ENCODE measurements at places on chromosomes 5 and 9. TPM values are rescaled to one million over a fixed set of nuclear protein-coding genes. Genes with fewer than 3 reads are reported as not detected.

DNA sequence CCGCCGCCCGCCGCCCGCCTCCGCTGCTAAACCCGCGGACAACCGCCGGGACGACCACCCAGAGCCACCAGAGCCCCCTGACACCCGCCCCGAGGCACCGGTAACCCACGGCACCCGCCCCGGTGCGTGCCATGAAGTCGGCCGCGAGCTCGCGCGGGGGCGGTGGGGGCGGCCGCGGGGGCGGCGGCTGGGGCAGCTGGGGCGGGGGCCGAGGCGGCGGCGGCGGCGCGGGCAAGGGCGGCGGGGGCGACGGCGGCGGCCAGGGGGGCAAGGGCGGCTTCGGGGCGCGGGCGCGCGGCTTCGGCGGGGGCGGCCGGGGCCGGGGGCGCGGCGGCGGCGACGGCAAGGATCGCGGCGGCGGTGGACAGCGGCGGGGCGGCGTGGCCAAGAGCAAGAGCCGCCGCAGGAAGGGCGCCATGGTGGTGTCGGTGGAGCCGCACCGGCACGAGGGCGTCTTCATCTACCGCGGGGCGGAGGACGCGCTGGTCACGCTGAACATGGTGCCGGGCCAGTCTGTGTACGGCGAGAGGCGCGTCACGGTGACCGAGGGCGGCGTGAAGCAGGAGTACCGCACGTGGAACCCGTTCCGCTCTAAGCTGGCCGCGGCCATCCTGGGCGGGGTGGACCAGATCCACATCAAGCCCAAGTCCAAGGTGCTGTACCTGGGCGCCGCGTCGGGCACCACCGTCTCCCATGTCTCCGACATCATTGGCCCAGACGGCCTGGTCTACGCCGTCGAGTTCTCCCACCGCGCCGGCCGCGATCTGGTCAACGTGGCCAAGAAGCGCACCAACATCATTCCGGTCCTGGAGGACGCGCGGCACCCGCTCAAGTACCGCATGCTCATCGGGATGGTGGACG is 499 bp downstream of the FBLL1 start:
- peaks cover 31% of the 10 kb centered on the region for H3K27me3 ChIP-seq
- H3K4me1 ChIP-seq: peaks cover 2% of the 10 kb centered on the region
- H3K4me3 ChIP-seq: peak overlapping the region; percentile 41

DNA sequence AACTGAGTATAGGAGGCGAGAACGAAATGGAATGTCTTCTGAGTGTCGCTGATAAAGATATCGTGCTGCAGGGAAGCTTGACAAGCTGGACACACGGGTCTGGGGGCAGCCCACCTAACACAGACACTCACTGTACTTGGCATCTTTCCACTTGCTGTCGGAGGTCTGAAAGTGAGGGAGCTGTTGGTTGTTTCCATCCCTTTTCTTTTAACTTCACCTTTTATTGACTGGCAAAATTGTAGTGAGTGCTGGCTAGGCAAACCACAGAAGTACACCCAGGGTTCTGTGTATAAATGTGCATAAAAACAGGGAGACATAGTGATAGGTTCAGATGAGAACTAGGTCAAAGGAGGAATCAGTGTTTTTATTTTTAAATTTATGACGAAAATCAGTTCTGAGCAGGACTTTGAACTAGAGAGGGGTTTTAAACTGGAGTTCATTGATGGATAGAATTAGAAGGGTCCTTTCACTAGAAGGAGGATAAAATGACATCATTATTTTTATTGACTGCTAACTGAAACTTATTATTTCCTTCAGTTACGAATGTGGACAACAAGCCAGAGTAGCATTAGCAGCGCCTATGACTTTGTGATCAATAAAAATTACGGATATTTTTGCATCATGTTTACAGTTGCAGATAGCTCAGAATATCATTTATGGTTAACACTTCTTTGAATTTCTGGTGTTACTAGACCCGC is 817 bp downstream of the GAPVD1 start:
- peak overlapping the region; percentile 74 for H3K27ac ChIP-seq
- 0 out of 2 replicates have a peak, but pooled peaks cover 2% of the 10 kb centered on the region for H3K4me1 ChIP-seq
- DNase-seq: no peak

DNA sequence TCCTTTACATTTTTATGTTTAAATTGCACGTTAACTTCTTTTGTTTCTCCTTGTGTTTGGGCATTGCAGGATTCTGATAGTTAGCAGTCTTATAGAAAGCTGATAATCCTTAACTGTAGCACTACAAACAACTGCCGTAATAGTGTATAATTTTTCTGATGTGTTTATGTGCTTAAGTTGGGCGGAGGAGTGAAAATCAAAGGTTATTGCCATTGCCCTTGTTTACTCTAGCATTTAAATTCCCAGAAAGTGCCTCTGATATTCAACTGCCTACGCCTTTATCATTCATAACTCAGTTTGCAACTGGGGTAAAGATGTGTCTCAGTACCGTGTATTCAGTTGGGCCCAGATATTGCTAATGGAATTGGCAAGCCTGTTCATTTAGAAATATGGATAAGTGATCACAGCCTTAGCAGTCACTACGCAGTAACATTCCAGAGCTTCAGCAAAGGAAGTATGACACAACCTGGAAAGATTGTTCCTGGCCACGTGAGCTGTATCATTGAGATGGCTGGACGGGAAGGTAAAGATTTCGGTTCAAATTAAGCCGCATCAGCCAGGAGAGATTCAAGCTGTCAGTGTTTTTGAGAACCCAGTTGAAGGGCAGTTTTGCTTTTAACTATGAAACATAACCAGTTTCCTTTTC is 28.1 kb upstream of the LRRTM2 start:
- no peaks in the 10 kb centered on the region for H3K27me3 ChIP-seq
- H3K27ac ChIP-seq: peak overlapping the region; percentile 33
- H3K4me3 ChIP-seq: no peak overlapping the region
- peaks cover 21% of the 10 kb centered on the region for H3K4me1 ChIP-seq

- no peaks in the 10 kb centered on the region for H3K36me3 ChIP-seq
- no peak overlapping the region for H3K4me3 ChIP-seq
- H3K27ac ChIP-seq: no peak overlapping the region
- H3K27me3 ChIP-seq: no peaks in the 10 kb centered on the region
- peaks cover 9% of the 10 kb centered on the region for H3K4me1 ChIP-seq
These were observed 22.2 kb upstream of the EEIG1 start for GRCh38 chr9:128002959-128003358.

- H3K27ac ChIP-seq: no peak overlapping the region
- H3K4me1 ChIP-seq: no peaks in the 10 kb centered on the region
- no peak for DNase-seq
- H3K4me3 ChIP-seq: no peak overlapping the region
These were observed 449.6 kb upstream of the BRINP1 start for GRCh38 chr9:119818726-119819435.

- no peak overlapping the region for H3K27ac ChIP-seq
- no peaks in the 10 kb centered on the region for H3K27me3 ChIP-seq
- peak; percentile 47 for DNase-seq
- H3K4me3 ChIP-seq: no peak overlapping the region
- H3K4me1 ChIP-seq: peaks cover 6% of the 10 kb centered on the region
These were observed 12.5 kb downstream of the PHF2 start for GRCh38 chr9:93588641-93589609.

DNA sequence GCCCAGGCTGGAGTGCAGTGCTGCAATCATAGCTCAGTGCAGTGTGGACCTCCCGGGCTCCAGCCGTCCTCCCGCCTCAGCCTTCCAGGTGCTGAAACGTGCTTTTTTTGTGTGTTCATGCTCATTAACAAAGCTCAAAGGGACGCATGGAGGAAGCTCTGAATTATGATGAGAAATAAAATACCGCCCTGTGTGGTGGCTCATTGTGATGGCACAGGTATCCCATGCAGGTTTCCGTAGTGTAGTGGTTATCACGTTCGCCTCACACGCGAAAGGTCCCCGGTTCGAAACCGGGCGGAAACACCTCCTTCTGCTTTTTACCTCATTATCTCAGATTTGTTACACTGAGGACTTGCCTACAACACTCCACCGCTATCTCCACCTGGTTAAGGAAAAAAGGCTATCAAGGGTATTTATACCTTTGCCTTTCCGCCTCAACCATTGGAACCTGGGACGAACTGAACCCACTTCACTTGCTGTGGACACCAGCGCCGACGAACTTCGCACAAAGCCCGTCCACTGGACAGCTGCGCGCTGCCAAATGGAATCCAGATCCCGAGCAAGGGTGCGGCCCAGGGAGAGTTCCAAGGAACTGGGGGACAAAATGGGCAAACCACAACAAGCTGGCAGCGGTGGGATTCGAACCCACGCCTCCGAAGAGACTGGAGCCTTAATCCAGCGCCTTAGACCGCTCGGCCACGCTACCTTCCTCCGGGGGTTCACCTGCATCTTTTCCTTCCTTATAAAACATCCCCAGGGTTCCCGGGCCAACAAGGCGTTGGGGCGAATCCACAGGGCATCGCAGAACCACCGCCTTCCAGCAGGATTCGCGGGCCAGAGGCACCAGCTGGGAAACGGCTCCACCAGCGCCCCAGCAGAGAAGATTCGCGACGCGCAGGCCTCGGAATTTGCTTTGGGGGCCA is 26.3 kb downstream of the OR2V2 start:
- no peak overlapping the region for H3K27ac ChIP-seq
- peak; percentile 79 for DNase-seq
- no peaks in the 10 kb centered on the region for H3K36me3 ChIP-seq
- no peaks in the 10 kb centered on the region for H3K27me3 ChIP-seq
- no peak overlapping the region for H3K4me3 ChIP-seq

Gene SLC23A1
- not detected for polyA plus RNA-seq

Gene ISCA1
- polyA plus RNA-seq: 14.0 TPM

DNA sequence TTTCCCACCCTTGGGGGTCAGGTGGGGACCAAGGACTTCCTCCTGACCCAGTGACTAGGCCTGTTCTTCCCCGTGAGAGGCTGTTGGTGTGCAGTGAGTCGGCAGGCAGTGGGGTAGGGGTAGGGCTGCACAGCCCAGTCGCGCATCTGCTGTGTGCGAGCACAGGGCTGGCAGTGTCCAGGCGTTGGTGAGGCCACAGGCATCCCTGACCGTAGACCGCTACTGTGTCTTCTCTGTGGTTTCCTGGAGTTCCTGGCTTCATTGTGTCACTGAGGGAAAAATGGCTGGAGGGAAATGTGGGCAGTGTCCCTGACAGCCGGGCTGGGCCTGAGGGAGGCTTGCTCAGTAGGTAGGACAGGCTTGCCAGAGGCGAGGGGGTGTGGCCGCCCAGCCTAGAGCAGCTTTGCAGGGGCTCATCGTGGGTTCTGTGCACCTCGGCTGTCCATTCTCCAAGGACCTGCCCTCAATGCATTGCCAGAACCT is 95.4 kb downstream of the CACNA1B start:
- H3K36me3 ChIP-seq: no peaks in the 10 kb centered on the region
- H3K27ac ChIP-seq: no peak overlapping the region
- no peaks in the 10 kb centered on the region for H3K4me1 ChIP-seq
- no peak for DNase-seq
- H3K27me3 ChIP-seq: no peaks in the 10 kb centered on the region

Gene CDX1
- polyA plus RNA-seq: 0.22 TPM

GRCh38 chr9:100673249-100673648 is 95.4 kb downstream of the CAVIN4 start:
- no peaks in the 10 kb centered on the region for H3K36me3 ChIP-seq
- H3K27ac ChIP-seq: no peak overlapping the region
- no peak for DNase-seq
- H3K4me3 ChIP-seq: no peak overlapping the region
- H3K27me3 ChIP-seq: no peaks in the 10 kb centered on the region

DNA sequence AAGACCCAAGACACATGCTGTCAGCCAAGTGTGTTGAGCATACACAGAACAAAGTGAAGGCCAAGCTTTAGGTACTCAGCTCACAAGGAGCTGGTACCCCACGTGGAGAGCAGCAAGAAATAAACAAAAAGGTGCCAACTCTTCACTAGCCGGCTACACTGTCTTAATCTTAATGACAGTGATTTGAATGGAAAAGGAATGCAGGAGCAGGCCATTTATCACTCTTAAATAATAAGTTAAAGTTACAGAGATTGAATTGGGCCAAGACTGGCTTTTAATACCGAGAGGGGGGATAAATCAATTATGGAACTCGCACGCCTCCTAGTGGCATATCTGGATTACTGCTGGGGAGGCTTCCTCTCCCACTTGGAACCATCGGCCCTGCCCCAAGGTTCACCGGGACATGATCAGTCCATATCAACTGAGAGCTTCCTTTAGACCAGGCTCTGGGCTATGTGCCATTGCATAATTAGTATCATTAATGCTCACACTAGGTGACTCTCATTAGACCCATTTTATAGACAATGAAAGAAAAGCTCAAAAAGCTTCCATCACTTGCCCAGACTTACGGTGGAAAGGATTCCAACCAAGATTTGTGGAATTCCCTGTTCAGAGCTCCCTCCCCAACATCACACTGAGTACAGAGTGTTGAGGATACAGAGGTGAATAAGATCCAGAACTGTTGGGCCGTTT is 94.0 kb downstream of the ACTL7B start:
- no peaks in the 10 kb centered on the region for H3K4me1 ChIP-seq
- H3K27me3 ChIP-seq: peaks cover 11% of the 10 kb centered on the region
- no peaks in the 10 kb centered on the region for H3K36me3 ChIP-seq
- H3K4me3 ChIP-seq: no peak overlapping the region
- no peak overlapping the region for H3K27ac ChIP-seq
- peak; percentile 51 for DNase-seq

Gene ADAMTSL1
- polyA plus RNA-seq: 44.3 TPM

DNA sequence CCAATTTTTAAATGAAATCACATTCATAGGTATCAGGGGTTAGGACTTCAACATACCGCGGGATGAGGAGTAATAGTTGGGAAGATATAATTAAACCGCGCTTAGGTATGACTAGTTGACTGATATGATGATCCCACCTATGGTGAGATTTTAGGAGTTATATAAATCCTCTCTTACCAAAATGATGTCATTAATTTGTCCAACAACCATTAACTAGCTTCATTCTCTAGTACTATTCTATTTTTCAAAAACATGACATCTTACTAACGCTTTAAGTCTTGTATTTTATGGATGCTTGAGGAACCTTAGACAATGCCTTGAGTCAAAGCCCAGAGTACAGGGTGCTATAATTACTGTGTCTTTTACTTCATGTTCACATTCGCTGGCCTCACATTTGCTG is 59.6 kb upstream of the PIK3R1 start:
- H3K27me3 ChIP-seq: no peaks in the 10 kb centered on the region
- no peak overlapping the region for H3K27ac ChIP-seq
- no peaks in the 10 kb centered on the region for H3K36me3 ChIP-seq
- H3K4me1 ChIP-seq: no peaks in the 10 kb centered on the region
- no peak for DNase-seq

DNA sequence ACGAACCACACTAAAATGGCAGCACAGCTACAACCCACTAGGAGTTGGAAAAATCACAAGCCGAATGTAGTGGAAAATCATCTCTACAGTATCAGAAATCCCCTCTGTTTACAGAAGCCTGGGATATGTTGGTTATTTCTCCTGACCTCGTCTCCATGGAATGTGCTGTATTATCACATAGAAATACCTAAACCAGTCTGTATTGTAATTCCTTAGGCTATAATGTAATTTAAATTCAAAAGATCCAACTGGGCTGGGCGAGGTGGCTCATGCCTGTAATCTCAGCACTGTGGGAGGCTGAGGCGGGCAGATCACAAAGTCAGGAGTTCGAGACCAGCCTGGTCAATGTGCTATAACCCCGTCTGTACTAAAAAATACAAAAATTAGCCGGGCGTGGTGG is 244.8 kb upstream of the MPDZ start:
- DNase-seq: peak; percentile 22
- H3K27me3 ChIP-seq: no peaks in the 10 kb centered on the region
- no peaks in the 10 kb centered on the region for H3K36me3 ChIP-seq
- no peak overlapping the region for H3K27ac ChIP-seq
